ENCODE measurements at places on chromosomes 6 and 20.
A peak's percentile ranks its signal among the peaks of the same experiment; 100 is the strongest.

GRCh38 chr20:46175127-46175494, 57.0 kb downstream of the CD40 start:
- DNase-seq, result no peak

DNA sequence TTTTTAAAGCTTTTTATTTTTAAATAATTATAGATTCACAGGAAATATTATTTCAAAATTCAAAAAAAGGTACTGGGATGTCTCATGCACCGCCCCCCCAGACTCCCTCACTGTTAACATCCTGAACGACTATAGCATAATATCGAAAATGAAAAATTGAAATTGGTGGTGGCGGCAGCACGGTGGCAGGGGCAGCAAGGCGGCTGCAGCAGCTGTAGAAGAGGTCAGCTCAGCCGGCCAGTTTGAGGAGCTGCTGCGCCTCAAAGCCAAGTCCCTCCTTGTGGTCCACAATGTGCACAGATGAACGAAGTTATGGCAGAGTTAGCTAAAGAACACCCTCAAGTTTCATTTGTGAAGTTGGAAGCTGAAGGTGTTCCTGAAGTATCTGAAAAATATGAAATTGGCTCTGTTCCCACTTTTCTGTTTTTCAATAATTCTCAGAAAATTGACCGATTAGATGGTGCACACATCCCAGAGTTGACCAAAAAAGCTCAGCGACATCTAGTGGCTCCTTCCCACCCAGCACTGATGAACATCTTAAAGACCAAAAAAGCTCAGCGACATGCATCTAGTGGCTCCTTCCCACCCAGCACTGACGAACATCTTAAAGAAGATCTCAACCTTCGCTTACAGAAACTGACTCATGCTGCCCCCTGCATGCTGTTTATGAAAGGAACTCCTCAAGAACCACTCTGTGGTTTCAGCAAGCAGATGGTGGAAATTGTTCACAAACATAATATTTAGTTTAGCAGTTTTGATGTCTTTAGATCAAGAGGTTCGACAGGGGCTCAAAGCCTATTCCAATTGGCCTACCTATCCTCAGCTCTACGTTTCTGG, 100.8 kb downstream of the FAM217A start:
- peak; percentile 47 for DNase-seq

DNA sequence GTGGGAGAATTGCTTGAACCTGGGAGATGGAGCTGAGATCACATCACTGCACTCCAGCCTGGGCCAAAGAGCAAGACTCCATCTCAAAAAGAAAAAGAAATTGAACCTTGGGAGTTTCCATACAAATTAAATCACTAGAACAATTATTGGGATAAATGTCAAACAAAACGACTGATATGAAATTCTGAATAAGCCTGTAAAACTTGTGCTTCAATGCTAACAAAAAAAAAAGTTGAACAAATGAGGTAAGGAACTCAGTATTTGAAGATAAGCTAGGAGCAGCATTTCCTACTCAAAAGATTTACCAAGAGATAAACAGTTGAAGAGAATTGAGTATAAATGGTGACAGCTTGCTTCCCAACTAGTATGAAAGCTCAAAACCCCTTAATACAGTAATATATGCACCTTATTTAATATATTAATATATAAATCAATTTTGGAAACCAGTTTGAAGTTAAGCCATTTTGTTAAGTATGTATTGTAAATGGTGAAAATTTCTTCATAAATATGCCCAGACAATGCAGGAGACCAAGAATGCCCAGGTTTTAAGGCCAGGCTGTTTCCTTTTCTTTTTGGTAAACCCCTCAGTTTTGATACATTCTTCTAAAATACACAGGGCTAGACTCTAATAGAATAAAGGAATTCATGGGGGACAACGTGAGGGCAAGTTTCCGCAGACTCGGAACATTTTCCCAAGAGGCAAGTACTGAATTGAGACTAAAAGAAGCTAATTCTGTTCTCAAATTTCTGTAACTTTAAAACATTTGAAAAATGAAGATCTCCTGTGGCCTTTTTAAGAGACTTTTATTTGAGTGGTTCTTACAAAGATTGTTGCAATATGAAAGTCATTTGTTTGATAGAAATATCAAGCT, 3.9 kb downstream of the ROMO1 start:
- no peak for DNase-seq

GRCh38 chr6:135594000-135594399, 96.5 kb upstream of the AHI1 start:
- DNase-seq, result no peak

DNA sequence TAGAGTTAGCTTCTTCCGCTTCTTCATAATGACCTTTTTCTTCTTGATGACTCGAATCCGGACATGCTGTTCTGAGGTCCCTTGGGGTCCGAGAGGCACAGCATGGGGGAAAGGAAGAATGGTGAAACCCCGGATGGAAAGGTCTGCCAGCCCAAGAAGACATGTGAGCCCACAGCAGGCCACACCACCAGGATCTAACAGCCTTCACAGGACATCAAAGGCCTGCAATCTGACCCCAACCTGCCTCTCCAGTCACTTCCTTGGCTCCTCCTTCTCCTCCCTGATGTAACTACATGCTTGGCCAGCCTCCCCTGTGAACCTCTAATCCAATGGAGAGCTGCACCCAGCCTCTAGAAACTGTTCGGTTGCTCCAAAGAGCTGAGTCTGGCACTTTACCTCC, 1.6 kb downstream of the CPXM1 start:
- DNase-seq, result no peak

DNA sequence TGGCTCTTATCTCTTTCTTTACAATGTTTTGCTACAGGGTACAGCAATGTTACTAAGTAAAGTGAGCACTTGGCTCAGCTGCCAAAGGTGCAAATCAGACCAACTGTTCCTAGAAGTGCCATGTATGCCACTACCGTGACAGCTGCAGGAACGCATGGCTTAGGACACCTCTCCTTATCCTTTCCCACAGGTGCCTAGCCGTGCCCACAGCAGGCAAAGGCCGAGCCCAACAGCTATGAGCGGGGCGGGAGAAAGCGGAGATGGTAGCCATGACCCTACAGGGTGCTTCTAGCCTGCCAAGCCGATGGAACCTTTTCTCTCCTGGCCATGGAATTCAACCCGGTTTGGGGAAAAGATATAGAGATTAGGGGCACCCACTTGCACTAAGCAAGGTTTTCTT, 97.1 kb downstream of the FAXC start:
- DNase-seq, result no peak

GRCh38 chr6:32415521-32416019, 8.6 kb upstream of the BTNL2 start:
- DNase-seq, result peak; percentile 39

- DNase-seq, result no peak
Measured at GRCh38 chr6:4788953-4789584, 12.9 kb downstream of the CDYL start.

DNA sequence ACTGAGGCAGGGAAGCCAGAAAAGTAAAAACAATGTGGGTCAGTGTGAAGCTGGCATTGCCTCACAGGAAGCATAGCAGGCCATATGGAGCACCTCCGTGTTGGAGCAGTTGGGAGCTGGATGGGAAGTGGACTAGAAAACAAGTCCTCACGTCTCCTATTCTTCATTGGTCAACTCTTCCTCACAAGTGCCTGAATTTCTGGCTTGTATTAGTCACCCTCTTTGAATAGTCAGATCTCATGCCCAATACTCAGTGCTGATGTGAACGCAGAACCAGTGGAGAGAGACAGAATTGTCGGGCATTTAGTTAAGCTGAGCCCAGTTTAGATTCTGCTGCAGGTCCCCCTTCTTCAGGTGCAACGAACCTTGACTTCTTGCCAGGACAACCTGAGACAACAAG, 22.3 kb upstream of the RSPO3 start:
- DNase-seq, result no peak

GRCh38 chr6:26379292-26379691, 3.6 kb upstream of the BTN2A2 start:
- no peak for DNase-seq

DNA sequence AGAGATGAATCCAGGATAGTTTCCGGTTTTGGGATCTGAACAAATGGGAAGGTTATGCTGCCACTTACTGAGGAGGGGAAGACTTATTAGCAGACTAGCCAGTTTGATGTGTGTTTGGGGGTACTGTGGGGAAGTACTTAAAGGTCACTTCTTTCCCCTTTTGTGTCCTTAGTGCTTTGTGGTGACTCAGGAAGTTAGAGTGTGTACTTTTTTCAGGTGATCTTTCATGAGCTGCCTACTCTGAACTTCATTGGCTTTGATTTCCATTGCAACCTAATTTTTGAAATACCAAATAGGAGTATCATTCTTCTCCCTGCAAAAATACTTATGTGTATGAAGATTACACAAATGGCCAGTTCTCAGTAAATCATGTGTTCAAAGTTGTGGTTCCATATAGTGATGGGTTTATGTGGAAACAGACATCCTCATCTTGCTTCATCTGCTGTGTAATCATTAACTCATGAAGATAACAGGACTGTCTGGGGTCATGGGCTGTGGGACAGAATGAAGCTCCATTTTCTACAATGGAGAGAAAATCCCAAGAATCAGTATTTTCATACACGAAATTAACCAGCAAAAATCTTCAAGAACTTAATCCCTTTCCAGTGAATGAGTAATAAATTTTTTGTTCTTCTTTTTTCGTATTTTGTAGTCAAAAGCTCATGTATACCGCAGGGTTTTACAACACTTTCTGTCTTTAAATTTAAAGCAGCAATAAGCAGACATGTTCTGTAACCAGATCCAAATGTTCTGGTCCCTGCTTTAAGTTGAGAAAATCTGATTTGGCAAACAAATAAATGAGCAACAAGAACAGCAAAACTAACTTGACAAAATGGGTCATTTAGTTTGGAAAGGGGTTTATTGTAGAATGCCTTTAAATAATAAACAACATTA, 272.2 kb upstream of the FLRT3 start:
- no peak for DNase-seq

DNA sequence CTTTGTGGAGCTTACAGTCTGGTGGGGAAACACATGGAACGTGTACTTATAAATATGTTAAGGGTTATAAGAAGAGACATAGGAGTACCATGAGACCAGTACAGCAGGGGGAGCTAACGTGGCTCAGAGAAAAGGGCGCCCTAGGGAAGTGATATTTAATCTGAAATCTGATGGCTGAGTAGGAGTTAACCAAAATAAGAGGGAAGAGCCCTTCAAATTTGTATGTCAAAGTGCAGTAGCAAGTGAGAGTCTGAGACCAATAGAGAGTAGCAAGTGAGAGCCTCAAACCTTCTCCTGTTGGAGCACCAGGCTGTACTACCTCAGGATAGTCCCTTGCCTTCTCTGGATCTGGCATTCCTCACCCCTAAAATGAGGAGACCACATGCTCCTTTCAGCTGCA, 6.1 kb upstream of the PKIG start:
- no peak for DNase-seq

DNA sequence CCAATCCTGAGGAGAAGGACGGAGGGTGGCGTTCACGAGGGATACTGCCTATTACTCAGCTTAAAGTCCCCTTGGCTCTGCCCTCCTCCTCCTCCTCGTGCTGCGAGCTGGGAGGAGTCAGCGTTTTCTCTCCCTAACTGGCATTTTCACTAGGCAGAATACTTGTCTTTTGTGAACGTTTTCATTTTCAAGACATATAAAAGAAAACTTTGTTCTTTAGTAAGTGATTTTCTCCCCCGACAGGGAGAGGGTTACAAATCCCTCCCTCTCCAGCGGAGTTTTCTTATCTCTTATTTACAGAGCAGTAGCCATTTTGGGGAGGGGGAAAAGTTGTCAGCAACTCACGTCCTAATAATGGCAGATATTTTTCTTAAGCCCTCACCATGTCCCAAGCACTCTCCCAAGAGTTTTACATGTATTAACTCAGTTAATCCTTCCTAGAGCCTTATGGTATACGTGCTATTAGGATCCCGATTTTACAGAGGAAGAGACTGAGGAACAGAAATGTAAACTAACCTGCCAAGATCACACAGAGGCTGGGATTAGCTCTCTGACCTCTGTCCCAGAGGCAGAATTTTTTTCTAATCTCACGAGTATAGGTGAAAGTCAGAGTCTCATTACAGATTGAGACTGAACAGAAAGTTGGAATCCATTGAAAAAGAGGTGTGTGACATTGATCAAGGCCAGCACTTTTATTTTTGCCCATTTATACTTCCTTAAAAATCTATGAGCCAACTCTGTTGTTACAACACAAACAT, 30.0 kb upstream of the ZNF217 start:
- DNase-seq, result peak; percentile 43

- no peak for DNase-seq
Measured at GRCh38 chr20:47557791-47558190, 56.1 kb downstream of the NCOA3 start.

- DNase-seq, result no peak
Measured at GRCh38 chr6:51992876-51993275, 94.5 kb downstream of the PKHD1 start.
